Activated CD8-positive, alpha-beta T cell treated with anti-CD3 and anti-CD28 coated beads for 36 hours (primary cell): ENCODE measurements at places on chromosomes 7 and 10. TPM values are rescaled to one million over a fixed set of nuclear protein-coding genes. Genes with fewer than 3 reads are reported as not detected.

DNA sequence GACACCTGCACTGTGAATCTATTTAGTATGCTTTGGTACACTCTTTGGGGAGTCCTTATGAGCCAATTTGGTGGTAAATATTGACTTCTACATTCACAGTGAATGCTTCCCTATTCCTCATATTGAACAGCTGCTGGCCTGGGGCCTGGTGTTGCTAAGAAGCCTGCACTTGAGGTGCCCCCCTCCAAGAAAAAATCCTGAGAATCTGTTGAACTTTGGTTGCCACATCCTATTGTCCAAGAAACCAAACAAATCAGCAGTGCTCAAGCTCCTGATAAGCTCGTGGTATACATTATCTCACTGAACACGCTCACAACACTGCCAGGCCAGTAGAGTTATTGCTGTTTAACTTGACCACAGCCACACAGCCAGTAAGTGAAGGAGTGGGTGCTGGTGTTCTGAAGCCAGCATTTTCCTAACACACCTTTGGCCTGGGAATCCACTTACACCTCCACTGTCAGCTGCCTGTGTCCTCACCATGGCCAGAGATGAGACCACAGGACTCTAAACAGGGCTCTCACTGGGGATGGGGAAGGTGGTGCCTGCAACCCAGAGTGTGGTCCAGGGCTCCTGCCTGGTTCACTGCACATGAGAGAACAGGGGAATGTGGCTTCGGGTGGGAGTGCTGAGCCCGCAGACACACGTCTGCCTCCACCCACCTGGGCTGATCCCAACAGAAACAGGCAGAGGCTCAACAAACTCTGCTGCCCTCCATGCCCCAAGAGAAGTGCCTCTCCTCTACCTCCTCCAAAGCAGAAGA is 6.7 kb downstream of the DDC start:
- H3K4me1 ChIP-seq, result no peaks in the 10 kb centered on the region
- H3K4me3 ChIP-seq, result no peak overlapping the region
- peaks cover 24% of the 10 kb centered on the region for H3K27me3 ChIP-seq
- H3K27ac ChIP-seq, result no peak overlapping the region
- H3K36me3 ChIP-seq, result no peaks in the 10 kb centered on the region

DNA sequence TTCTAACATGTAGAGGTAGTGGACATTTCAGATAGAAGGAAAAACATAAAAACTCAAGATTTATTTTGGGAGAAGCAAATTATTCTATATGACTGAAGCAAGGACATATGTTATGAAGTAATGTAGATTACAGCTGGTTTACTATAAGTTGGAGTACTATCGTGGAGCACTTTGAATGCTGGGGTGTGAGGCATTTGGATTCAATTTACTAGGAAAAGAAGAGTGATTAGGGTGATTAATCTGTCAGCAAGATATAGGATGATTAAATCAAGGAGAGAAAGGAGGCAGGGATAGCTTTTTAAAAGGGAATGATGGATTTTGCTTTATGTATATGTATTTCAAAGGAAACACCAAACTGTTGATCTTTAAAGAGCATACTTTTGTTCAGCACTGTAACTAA is 318.4 kb upstream of the KAT6B start:
- H3K36me3 ChIP-seq, result peaks cover 61% of the 10 kb centered on the region
- H3K4me3 ChIP-seq, result no peak overlapping the region
- H3K27me3 ChIP-seq, result no peaks in the 10 kb centered on the region
- H3K4me1 ChIP-seq, result peaks cover 15% of the 10 kb centered on the region

GRCh38 chr10:74163319-74164068 is 12.5 kb downstream of the ADK start:
- H3K4me1 ChIP-seq, result peaks cover 25% of the 10 kb centered on the region
- H3K27me3 ChIP-seq, result no peaks in the 10 kb centered on the region
- peaks cover 12% of the 10 kb centered on the region for H3K36me3 ChIP-seq
- no peak overlapping the region for H3K4me3 ChIP-seq
- DNase-seq, result no peak
- H3K27ac ChIP-seq, result no peak overlapping the region

DNA sequence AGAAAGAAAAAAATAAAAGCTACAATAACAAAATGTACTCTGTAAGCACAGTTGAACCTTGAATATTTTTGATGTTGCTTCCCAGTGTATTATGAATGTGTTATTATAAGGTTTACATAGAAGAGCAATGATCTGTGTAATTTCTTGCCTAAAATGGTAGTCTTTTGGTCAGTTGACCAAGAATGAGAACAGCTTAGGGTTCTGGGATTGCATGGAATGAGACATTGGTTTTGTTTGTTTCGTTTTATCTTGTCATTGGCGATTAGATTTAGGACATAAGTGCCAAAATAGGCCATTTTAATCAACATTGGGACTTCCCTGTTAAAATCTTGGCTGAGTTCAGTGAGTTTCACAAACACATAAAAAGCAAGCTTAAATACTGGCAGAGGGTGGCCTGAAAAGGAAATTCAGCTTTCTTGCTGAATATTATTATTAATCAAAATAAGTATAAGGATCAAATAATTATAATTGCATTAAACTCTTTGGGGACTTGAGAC is 49.1 kb upstream of the GLCCI1 start:
- H3K27me3 ChIP-seq, result no peaks in the 10 kb centered on the region
- no peak for DNase-seq
- H3K4me3 ChIP-seq, result no peak overlapping the region

- H3K27me3 ChIP-seq, result peaks cover 3% of the 10 kb centered on the region
- no peak overlapping the region for H3K27ac ChIP-seq
- no peaks in the 10 kb centered on the region for H3K36me3 ChIP-seq
- H3K4me3 ChIP-seq, result no peak overlapping the region
- H3K4me1 ChIP-seq, result no peaks in the 10 kb centered on the region
- DNase-seq, result no peak
Observed at GRCh38 chr10:35705051-35705450, 63.0 kb upstream of the FZD8 start.

- no peaks in the 10 kb centered on the region for H3K36me3 ChIP-seq
- H3K4me3 ChIP-seq, result no peak overlapping the region
- no peaks in the 10 kb centered on the region for H3K4me1 ChIP-seq
- H3K27me3 ChIP-seq, result peaks cover 2% of the 10 kb centered on the region
- no peak overlapping the region for H3K27ac ChIP-seq
Observed at GRCh38 chr10:44725404-44725803, 185.7 kb upstream of the TMEM72 start.

GRCh38 chr7:73891178-73891885 is 30.4 kb downstream of the TMEM270 start:
- peaks cover 8% of the 10 kb centered on the region for H3K4me1 ChIP-seq
- H3K36me3 ChIP-seq, result no peaks in the 10 kb centered on the region
- no peak overlapping the region for H3K4me3 ChIP-seq
- peaks cover 17% of the 10 kb centered on the region for H3K27me3 ChIP-seq
- no peak overlapping the region for H3K27ac ChIP-seq

- H3K36me3 ChIP-seq, result no peaks in the 10 kb centered on the region
- no peak overlapping the region for H3K4me3 ChIP-seq
- H3K27me3 ChIP-seq, result no peaks in the 10 kb centered on the region
- peak; percentile 74 for DNase-seq
- peaks cover 28% of the 10 kb centered on the region for H3K4me1 ChIP-seq
- H3K27ac ChIP-seq, result peak overlapping the region; percentile 22
Observed at GRCh38 chr7:130365511-130366441, 14.5 kb upstream of the CPA1 start.

- H3K27ac ChIP-seq, result no peak overlapping the region
- H3K4me1 ChIP-seq, result no peaks in the 10 kb centered on the region
- DNase-seq, result no peak
- no peaks in the 10 kb centered on the region for H3K27me3 ChIP-seq
- H3K36me3 ChIP-seq, result no peaks in the 10 kb centered on the region
- no peak overlapping the region for H3K4me3 ChIP-seq
Observed at GRCh38 chr10:125041856-125042506, 100.1 kb downstream of the ZRANB1 start.

GRCh38 chr10:84101042-84101441 is 38.3 kb upstream of the GHITM start:
- no peaks in the 10 kb centered on the region for H3K36me3 ChIP-seq
- no peaks in the 10 kb centered on the region for H3K27me3 ChIP-seq
- H3K27ac ChIP-seq, result no peak overlapping the region
- DNase-seq, result no peak

- H3K4me1 ChIP-seq, result no peaks in the 10 kb centered on the region
- no peak overlapping the region for H3K27ac ChIP-seq
- H3K36me3 ChIP-seq, result no peaks in the 10 kb centered on the region
Observed at GRCh38 chr7:70596598-70596913, 535.4 kb upstream of the GALNT17 start.

- H3K4me3 ChIP-seq, result no peak overlapping the region
- H3K4me1 ChIP-seq, result no peaks in the 10 kb centered on the region
- H3K27ac ChIP-seq, result no peak overlapping the region
- DNase-seq, result no peak
- no peaks in the 10 kb centered on the region for H3K36me3 ChIP-seq
- no peaks in the 10 kb centered on the region for H3K27me3 ChIP-seq
Observed at GRCh38 chr10:131689016-131689415, 211.8 kb upstream of the PPP2R2D start.

DNA sequence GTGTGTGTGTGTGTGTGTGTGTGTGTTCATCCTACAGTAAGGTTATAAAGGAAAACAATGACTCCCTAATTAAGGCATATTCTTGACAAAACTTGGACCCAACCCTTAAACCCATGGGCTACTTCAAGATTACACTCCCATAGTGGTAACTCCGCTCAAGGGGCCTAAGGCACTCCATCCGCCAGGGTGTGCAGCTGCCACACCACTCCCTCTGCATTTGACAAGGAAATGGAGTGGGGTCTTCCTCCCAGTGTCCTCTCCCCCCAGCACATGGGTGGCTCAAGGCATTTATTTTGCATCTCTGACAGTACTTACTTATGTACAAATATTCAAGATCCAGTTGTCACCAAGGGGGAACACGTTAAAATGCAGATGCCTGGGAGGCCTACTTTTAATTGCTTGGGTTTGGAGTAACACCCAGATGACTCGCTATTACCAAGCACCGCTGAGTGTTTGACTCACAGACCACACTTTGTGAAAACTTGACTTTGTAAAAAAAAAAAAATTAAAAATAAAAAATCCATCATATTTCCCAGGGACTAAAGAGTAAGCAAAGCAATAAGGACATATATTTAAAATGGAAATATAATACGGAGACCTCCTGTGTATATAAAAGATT is 53.0 kb upstream of the AGR3 start:
- H3K4me1 ChIP-seq, result peaks cover 44% of the 10 kb centered on the region
- no peaks in the 10 kb centered on the region for H3K27me3 ChIP-seq
- DNase-seq, result peak; percentile 57
- H3K27ac ChIP-seq, result no peak overlapping the region
- no peak overlapping the region for H3K4me3 ChIP-seq

- H3K4me1 ChIP-seq, result peaks cover 3% of the 10 kb centered on the region
- DNase-seq, result peak; percentile 15
- peak within 1 kb of the TSS; percentile 53 for H3K4me3 ChIP-seq
- H3K27ac ChIP-seq, result no peak within 1 kb of the TSS
- H3K36me3 ChIP-seq, result no peaks in the 10 kb centered on the region
- peaks cover 51% of the 10 kb centered on the region for H3K27me3 ChIP-seq
Observed at GRCh38 chr10:13528875-13529713, at the start of gene BEND7. Gene BEND7, minus strand, starts transcription at chr10:13529014. Its CDS starts 481 bp downstream, at chr10:13528533.

- DNase-seq, result no peak
- no peaks in the 10 kb centered on the region for H3K4me1 ChIP-seq
- no peaks in the 10 kb centered on the region for H3K36me3 ChIP-seq
- no peaks in the 10 kb centered on the region for H3K27me3 ChIP-seq
- no peak overlapping the region for H3K4me3 ChIP-seq
Observed at GRCh38 chr7:115701141-115701540, 329.4 kb downstream of the TFEC start.

DNA sequence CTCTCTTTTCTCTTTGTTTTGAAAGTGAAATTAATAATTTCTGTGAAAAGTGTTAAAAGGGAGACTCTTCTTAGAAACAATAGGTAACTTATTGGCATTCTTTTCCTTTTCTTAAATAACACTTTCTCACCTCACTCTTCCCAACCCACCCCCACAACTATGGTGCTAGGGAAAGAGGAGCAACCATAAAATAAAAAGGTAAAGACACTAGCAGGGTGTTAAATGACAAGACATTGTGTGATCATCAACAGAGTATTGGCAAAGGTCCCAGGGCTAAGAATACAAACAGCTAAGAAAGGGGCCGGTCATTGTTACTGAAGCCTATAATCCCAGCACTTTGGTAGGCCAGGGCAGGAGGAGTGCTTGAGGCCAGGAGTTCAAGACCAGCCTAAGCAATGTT is 183.7 kb downstream of the NEBL start:
- no peak overlapping the region for H3K4me3 ChIP-seq
- DNase-seq, result no peak
- H3K4me1 ChIP-seq, result no peaks in the 10 kb centered on the region
- H3K36me3 ChIP-seq, result no peaks in the 10 kb centered on the region
- H3K27me3 ChIP-seq, result no peaks in the 10 kb centered on the region

- H3K27ac ChIP-seq, result no peak overlapping the region
- DNase-seq, result no peak
- peaks cover 35% of the 10 kb centered on the region for H3K27me3 ChIP-seq
Observed at GRCh38 chr7:138979988-138980562, 1.1 kb downstream of the KIAA1549 start.

DNA sequence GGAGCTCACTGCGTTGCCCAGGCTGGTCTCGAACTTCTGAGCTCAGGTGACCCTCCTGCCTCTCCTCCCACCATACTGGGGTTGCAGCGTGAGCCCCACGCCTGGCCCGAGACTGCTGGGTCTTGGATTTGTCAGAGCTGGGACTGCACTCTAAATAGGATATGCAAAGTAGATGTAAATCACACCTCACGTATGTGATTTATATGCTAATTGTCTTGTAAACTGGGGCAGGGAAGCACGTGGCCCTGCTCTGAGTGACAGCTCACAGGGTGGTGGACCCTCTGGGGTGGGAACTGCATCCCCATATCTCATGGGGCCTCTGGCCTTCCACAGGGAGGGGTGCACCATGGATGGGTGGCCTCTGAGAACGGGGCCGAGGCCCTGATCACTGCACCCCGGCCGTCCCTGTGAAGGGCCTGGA is 34.1 kb downstream of the GET4 start:
- DNase-seq, result peak; percentile 41
- H3K27me3 ChIP-seq, result no peaks in the 10 kb centered on the region
- no peak overlapping the region for H3K27ac ChIP-seq
- H3K4me3 ChIP-seq, result peak overlapping the region; percentile 41
- H3K4me1 ChIP-seq, result peaks cover 14% of the 10 kb centered on the region

The SLC16A9 gene
- 1.2 TPM for total RNA-seq

The ALOX5 gene
- 0.60 TPM for total RNA-seq

The CFTR gene
- total RNA-seq, result not detected

The SH2B2 gene
- 7.1 TPM for total RNA-seq
